ENCODE measurements at places on chromosomes 7 and 10.

DNA sequence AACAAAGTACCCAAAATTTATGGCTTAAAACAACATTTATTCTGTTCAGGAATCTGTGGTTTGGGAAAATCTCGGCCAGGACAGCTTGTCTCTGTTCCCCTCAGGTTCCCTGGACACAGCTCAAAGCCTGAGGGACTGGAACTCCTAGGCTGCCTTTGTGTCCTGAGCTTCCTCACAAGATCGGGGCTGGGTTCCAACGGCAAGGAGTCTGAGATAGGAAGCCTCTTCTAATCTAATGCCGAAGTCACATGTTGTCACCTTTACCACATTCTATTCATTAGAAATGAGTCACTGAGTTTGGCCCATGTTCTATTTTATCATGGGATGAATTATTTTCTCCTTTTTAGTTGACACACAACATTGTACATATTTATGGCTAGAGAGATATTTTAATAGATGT, 80.5 kb downstream of the ANKRD26 start:
- no peak for DNase-seq

GRCh38 chr10:132804785-132805426, 19.0 kb upstream of the NKX6-2 start:
- no peak for DNase-seq

DNA sequence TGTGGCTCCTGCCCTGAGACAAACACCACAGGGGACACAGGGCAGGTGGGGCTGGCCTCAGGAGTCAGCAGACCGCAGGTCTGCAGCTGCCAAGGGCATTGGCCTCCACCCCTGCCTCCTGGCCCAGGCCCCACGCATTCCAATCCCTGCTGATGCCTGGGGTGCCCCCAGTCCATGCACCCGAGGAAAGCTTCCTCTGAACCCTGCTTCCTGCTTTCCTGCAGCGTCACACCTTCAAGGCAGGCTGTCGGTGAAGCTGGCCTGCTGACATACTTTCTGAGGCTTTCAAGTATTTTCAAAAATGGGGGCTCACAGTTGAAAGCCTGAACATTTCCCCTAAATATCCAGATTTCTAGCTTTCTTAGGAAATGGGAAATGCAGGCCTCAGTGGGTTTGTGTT, 22.5 kb upstream of the ANTXRL start:
- no peak for DNase-seq

- no peak for DNase-seq
These were observed 205.7 kb downstream of the PARD3 start for GRCh38 chr10:34609287-34609940.

GRCh38 chr10:113297226-113297625, 255.6 kb upstream of the HABP2 start:
- no peak for DNase-seq

- DNase-seq = no peak
These were observed 5.1 kb downstream of the SH2D4B start for GRCh38 chr10:80542652-80543318.

DNA sequence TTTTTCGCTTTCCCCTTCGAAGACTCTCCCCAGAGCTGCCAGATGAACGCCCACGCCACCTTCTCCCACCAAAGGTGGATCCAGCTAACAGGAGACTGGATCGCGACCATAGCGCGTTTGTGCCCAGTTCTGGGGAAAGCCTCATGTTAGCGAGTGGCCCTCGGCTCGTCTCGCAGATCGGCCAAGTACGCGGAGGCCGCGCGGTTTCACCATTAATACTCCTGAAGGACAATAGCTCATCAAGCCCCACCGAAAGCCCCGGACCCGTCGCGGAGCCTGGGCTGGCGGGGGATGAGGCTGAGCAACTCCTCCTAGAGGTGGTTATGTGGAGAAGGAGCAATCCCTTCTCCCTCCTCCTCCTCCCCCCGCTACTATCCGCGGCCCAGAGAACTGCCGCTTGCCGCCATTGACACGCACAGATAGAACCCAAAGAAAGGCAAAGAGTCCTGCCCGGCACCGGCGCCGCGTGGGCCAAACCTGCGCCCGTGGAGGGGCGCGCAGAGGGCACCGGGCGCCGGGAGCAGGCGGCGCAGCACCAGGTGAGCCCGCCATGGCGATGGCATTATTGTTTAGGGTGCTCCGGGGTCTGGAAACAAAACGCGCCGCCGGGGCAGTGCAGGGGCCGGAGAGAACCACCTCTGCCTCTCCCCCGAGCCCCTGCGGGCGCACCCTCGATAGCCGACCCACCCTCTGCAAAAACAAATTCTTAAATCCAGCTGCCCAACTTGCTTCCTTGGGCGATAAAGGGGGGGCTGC, at the start of gene MACROH2A2:
TSS of gene MACROH2A2 (plus strand) at position 385 of the 756 bp plus-strand sequence. CDS start 22,813 bp downstream, outside the sequence.
- no peak for DNase-seq

GRCh38 chr7:119421657-119422056, 851.3 kb upstream of the KCND2 start:
- no peak for DNase-seq

DNA sequence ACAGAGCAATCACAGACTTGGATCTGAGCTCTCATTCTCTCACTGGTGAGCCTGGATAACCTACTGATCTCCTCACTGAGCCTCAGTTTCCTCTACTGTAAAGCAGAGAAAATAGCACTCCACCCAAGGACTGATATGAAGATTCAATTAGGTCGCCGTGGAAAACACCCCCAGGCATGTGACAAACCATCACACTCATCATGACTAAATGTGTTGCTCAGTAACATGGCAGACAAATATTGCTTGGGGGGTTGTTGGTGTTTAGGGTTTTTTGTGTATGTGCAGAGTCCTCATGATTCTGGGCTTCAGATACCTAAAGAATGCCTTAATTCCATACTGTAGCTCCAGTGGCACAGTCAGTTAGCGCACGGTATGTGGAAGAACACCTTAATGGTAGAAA, 122.1 kb upstream of the TCF7L2 start:
- DNase-seq = no peak

DNA sequence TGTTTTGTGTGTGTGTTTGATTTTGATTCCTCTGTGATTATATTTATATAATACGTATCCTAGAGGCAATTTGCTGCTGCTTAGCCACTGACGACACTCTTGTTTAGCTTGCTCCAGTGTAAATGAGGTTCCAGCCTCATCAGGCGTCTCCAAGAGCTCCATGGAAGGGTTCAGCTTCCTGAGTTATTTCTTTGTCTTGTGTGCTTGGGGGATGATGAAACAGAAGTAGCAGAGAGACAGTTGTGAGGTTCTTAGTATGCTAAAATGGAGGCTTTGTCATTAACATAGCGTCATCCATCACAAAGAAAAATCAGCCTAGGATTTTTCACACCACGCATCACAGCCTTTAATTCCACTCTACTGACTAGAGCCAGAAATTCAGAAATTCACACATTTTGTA, 85.1 kb downstream of the KLF6 start:
- no peak for DNase-seq

GRCh38 chr7:27193335-27194001, 6.4 kb downstream of the HOXA13 start:
- DNase-seq = no peak

DNA sequence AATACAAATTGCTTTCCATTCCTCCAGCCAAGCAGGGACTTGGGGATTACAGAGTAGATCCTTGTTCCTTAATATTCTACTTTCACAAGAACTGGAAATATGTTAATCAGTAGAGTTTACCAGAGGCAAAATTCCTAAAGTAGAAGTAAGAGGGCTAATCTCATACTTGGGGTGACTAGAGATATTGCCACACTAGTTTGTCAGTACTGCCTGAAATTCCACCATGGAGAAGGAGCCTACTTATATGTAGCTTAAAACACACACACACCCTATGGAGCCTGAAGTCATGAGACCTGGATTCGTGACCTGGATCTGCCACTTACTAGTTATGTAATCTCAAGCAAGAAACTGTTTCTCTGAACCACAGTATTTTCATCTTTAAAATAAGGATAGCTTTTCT, 33.9 kb downstream of the STRIP2 start:
- DNase-seq = no peak

DNA sequence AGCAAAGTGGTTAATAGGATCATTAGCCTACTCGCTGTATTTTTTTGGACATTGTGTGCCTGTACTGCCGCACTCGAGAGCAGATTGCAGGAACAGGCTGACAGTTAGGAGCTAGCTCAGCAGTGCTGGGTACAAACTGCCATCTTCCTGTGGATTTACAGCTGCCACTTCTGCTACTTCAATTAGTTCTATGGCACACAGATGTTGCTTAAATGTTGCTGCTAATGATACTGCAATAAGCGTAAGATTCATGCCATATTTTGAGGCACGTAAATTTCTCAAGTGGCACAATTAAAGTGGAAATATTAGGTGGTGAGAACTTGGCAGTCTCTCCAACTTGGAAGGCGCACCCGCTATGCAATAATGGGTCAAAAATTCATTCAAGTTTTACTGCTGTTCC, 171.9 kb downstream of the EBF3 start:
- DNase-seq = no peak

DNA sequence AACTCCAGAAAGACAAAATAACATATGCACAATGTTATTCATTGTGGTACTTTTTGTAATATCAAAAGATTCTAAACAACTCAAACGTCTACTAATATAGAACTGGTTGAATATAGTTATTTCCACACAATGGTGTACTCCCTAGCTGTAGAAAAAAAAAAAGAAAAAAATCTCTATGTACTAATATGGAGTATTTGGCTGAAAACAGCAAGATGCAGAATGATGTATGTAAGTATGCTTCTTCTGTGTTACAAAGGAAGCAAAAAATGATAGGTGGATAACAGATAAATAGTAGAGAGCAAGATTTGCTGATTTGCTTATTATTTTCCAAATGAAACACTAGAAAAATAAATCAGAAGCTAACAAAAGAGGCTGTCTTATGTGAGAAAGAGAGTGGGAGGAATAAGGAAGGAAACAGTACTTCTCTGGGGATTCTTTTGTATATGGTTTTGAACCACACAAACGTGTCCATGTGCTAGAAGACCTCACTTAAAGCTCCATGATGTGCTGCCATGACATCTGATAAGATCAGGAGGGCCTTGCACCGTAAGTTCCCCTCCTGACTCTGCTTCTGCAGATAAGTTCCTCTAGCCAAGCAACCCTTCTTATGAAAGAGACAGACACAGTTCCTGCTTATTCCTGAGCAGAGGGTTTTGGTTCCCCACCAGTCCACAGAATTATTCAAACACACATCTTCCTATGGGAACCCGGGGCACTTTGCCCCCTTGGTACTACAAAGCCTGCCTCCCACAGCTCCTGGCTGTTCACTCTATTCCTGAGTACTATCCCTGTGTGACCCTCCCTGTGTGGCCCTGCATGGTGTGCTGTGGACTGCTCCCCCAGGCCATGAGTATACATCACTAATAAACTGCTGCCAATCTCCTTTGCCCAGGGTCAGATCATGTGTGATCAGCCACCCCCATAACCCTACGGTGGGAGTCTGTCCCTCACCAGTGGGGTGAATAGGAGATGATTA, 159.1 kb downstream of the CCDC71L start:
- no peak for DNase-seq

DNA sequence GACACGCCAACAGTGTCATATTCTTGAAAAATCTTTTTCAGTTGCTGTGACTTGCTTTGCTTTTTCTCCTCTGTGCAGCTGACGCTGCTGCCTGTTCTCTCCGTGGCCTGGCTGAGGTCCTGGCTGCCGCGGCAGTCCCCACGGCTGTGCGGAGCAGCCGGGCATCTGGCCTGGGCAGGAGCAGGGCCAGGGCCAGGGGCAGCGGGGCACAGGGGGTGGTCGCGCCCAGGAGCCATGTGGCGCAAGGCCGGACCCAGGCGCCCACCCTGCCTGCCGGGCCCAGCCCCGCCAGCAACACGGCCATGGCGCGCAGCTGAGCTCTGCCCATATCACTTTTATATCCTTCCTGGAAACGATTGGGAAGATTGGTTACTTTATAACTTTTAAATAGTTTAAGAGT, 109.4 kb upstream of the ACBD5 start:
- DNase-seq = no peak

DNA sequence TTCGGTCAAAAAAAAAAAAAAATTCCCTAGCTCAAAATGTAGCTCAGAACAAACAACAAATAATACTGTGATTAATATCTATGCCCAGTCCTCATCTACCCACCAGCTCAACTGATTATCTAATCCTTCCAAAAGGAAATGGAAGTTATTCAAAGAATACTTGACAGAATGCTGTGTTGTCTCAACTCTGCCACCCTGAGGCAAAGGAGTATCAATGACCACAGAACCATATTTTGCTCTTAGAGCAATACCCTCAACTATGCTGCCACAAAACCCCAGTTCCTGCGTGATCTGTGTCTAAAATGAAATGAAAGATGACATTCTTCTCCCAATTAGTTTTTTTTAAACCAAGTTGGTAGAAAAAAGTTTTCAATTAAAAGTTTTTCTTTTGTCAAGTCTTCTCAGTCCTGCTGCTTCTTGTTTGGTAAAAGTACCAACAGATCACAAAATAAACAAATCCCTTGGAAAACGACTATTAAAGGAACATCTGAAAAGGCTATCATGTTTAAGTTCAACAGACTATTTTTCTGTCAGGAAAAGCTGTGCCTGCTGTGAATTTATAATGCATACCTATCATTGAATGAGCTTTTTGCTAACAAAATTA, 21.6 kb downstream of the RBM28 start:
- no peak for DNase-seq

- DNase-seq = no peak
These were observed 6.0 kb downstream of the IL15RA start for GRCh38 chr10:5971315-5971832.

- no peak for DNase-seq
These were observed 370.5 kb upstream of the BMPER start for GRCh38 chr7:33534833-33535232.

- no peak for DNase-seq
These were observed 141.7 kb upstream of the COL1A2 start for GRCh38 chr7:94252971-94253370.

DNA sequence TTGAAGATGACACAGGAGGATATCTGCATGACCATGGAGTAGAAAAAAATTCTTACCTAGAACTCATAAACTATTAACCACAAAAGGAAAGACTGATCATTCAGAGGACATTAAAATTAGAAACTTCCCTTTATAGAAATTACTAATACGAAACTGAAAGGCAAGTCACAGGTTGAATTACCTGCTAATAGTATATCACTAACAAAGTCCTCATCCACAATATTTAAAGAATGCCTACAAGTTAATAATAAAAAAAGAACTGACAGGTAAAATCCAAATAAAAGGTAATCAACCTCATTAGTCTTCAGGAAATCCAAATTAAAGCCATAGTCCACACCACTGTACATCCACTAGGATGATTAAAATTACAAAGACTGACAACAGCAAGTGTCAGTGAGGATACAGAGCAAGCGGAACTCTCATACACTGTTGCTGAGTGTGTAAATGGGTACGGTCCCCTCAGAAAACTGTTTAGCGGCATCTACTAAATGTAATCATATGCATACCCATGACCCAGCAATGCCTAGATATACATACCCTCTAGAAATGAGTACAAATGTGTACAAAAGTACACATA, 71.2 kb downstream of the ARHGAP21 start:
- no peak for DNase-seq
